Fibroblast of villous mesenchyme (primary cell): ENCODE measurements at places on chromosomes 7 and 10. TPM values are rescaled to one million over a fixed set of nuclear protein-coding genes. Genes with fewer than 3 reads are reported as not detected.

DNA sequence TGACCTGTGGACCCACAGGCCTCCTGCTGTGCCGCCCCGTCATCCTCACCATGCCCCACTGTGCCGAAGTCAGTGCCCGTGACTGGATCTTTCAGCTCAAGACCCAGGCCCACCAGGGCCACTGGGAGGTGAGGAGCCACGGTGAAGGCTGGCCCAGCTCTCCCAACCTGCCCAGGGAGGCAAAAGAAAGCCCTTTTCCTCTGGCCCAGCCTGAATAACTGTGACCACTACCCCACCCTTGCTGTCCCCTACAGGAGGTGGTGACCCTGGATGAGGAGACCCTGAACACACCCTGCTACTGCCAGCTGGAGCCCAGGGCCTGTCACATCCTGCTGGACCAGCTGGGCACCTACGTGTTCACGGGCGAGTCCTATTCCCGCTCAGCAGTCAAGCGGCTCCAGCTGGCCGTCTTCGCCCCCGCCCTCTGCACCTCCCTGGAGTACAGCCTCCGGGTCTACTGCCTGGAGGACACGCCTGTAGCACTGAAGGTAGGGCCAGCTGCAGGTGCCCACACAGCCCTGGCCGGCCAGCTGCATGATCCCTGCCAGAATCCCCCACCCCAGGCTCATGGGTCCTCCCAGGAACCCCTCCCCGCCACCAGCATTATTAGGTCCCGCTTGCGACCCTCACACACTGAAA, 25.5 kb upstream of the SLC29A3 start:
- no peak for DNase-seq

SRI gene
- total RNA-seq = 59.9 and 81.2 TPM in 2 replicates

DNA sequence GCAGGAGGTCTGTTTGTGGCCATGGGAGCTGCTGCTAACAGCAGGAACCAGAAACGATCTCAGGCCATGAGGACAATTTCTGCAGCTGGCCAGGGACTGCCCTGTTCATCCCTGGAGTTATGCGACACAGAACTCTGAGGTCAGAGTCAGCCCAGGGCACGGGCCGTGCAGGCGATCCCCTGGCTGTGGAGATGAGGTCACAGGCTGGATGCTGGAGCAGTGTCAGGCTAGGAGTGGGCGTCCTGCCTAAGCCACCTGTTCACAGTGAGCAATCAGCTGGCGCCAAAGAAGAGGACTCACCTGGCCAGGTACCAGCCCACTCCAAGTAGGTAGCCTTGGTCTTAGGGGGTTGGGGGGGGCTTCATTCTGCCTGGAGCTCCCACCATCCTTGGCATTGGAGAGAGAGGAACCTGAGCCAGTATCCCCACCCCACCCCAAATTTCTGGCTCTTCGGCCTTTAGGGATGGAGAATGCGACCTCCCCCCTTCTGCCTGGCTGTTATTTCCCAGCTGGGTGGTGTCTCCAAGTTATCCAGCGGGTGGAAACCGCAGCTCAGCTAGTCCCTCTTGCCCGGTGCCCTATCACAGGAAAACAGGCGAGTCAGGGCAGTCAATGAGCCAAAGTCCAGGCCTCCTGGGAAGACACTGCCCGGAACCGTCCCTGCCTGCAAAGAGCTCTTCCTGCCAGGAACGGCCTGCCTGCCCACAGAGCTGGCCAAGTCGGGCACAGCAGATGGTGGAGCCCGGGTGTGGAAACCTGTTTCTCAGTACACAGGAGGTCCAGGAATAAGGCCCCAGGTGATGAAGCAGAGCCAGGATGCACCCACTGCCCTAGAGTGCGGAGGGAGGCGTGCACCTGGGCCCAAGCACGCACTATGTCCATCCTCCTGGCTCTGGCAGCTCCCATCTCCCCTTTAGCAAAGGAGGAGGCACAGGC, 1.8 kb upstream of the TTYH3 start:
- DNase-seq = no peak

DNA sequence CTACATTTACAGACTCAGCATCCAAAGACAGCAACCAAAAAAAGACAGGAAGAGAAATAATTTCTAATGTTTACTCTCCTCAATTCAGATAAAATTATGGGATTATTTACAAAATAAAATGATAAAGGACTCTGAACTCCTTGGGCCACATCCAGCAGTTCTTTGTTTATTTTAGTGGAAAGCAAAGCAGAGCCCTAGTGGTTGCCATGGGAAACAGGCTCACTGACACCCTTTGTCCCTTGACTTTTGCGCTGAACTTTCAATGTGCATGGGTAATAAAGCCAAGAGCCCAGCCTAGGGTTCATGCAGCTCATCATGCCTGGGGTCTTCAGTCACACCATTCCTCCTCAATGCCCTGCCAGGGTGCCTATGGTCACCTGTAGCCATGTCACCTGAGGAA, 442.6 kb upstream of the IGFBP3 start:
- DNase-seq = no peak

ADRB1 gene
- not detected in 2 replicates for total RNA-seq
